ENCODE measurements at places on chromosomes 16 and 17.

DNA sequence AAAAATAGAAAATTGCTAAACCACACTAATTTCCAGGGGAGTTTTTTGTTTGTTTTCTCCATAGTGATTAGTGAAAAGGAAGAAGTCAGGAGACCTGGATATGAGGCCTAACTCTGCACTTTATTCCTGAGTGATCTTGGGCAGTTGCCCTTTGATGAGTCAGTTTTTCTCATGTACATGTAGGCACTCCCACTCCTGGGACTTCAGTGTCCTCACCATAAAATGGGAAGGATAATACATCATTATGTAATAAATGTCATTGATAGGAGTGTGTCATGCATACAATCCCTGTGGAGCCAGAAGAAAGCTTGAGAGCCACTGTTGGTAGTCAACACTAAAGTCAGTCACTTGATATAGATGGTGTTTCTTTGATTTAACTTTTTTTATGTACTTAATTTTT, 32.5 kb downstream of the WIPF2 start:
- no peak for ATAC-seq

DNA sequence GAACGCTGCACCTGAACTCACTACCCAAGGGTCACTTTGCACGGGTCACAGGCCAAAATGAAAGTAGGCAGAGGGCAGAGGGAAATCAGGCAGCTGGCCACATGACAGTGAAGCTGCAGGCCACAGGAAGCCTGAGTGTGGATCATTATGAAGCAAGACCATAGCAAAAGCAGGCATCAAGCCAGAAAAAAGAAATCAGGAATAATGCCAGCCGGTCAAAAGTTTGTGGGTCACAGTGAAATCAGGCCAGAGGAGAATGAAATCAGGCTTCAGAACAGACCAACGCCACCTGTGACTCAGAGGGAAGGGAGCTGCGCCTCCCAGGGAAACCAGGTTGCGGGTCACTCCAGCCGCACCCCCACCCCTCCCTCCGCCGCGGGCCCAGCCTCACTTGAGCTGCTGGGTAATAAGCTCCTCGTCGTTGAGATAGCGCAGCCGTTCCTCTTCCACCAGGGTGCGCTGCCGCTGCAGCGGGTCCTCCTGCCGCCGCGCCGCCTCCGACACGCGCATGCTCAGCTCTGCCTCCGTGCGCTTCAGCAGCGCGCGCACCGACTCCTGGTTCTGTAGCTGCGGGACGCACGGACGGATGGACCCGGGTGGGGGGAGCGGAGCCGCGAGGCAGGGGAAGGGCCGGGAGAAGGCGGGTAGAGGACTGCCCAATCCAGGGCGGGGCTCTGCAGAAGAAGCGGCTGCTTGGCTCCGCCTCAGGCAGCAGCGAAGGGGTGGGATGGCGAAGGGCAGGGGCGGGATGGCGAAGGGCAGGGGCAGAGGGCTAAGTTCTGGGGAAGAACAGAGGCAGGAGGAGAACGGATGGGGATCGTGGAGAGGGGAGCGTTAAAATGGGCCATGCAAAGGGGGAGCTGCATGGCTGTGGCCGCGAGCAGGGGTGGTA, 47.7 kb downstream of the SRCIN1 start:
- ATAC-seq: peak; percentile 83

- no peak for ATAC-seq
Observed at GRCh38 chr17:15263680-15264079, 1.4 kb downstream of the PMP22 start.

DNA sequence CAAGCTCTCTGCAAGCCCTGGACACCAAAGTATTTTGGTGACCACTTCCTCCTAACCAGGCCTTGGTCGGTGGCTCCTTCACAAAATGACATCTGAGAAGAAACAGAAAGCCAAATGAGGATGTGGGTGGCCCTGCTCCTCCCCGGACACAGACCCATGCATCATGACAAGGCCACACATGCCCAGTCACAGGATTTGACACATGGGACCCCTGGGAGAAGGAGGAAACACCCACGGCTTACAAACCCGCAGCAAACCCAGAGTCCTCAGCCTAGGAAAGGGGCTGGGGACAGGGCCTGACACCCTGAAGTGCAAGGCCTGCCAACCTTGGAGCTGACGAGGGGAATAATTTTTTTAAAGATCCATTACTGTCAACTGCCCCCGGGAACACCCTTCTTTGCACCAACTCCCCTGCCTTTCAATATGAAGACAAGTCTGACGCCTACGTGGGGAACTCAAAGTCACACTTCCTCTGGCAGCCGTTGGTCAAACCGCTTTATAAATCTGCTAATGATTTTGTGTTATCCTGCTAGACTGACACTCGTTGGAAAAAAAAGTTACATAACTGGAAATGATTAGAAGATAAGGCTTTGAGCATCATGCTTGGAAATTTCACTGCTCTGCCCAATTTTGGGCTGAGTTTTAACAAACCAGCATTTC, 41.3 kb downstream of the GAS7 start:
- ATAC-seq: no peak

DNA sequence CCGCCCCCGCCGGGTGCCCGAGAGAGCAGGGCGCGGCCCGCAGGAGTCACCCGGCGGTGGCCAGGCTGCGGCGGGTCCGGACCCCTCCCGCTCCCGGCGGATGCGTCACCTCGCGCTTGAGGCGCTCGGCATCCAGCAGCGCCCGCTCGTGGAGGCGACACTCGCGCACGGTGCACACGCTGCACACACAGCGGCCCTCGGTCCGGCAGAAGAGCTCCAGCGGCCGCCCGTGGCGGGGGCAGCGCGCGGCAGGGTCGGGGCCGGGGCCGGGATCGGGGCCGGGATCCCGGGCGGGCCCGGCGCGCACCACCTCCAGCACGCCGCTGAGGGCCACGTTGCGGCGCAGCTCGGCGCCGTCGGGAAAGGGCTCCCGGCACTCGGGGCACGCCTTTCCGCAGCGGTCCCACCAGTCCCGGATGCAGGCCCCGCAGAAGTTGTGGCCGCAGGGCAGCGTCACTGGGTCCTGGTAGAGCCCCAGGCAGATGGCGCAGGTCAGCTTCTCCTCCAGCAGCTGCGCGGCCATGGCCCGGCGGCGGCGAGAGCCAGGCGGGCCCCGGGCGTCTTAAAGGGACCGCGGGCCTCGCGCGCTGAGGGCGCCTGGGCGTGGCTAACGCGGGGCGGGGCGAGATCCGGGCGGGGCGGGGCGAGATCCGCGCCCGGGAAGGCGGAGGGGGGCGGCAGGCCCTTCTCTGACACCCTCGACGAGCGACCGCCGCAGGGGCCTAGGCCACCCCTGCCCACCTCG, at the start of gene TRIM65:
TRIM65 (minus strand) TSS at position 537 of the 745 bp plus-strand sequence; CDS start at position 523, 14 bp downstream.
- ATAC-seq: peak; percentile 94

DNA sequence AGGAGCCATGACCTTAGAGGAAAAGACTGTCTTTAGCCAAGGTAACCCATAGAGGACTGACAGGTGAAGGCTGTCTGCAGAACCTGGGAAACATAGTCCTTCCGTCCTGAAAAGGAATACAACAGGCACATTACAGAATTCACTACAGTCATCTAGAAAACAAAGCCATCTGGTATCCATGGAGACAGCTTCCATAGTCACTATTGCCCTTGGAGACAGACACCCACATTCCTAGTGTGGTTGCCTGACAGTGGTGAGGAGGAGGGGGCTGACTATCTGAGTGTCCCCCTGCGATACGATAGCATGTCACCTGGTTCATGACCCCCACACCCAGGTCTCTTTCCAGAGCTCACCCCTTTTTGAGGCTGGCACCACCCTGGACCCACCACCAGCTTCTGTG, 254.7 kb downstream of the CDH13 start:
- no peak for ATAC-seq

GRCh38 chr17:57568340-57568739, 176.8 kb downstream of the CCDC182 start:
- no peak for ATAC-seq

DNA sequence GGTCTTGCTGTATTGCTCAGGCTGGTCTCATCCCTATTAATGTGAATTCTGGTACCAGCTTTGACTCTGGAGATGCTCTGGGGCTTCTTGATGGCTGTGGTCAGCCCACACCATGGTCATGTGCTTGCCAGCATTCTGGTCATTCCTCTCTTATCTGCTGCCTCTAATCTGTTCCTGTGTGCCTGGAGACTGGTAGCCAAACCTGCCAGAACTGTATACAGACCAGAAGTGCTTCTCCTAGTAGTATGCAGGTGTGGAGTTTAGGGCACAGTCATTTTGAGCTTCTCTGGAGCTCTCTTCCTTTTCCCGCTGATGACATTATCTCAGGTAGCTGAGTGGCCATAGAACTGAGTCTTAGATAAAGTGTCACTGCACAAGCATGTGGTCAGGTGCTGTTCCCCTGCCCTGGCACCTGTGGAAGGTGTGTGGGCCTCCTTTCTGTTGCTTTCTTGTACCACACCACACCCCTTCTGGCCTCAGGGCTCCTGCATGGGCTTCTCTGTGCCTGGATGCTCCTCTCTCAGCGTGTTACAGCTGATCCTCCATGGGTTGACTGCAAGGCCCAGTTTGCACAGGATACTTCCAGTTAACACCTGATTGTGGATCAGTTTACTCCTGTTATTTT, 162.7 kb downstream of the SPECC1 start:
- ATAC-seq: no peak

- no peak for ATAC-seq
Observed at GRCh38 chr16:87816507-87817100, 50.8 kb upstream of the KLHDC4 start.

DNA sequence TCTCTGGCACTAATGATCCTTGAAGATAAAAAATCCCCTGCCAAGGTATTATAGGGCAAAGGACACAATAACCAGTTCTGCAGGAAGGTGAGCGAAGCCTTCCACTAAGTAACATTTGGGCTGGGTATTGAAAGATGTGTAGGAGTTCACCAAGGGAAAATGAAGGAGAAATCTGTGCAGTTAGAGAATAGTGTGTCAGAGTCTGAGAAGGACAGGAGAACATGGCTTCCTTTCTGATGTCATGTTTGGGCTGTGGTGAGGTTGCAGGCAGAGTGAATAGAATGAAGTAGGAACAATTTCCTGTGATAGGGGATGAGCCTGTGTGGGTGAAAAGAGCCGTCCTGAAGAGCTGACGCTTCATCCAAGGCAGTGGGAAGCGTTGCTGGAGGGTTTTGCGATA, 24.1 kb upstream of the CIITA start:
- peak; percentile 64 for ATAC-seq

- peak; percentile 75 for ATAC-seq
Observed at GRCh38 chr17:17206124-17206912, at the start of gene PLD6. TSS of gene PLD6 (minus strand) at chr17:17206333. CDS start at chr17:17206286, 47 bp downstream.

- no peak for ATAC-seq
Observed at GRCh38 chr17:41914358-41914766, 4.4 kb downstream of the ACLY start.

DNA sequence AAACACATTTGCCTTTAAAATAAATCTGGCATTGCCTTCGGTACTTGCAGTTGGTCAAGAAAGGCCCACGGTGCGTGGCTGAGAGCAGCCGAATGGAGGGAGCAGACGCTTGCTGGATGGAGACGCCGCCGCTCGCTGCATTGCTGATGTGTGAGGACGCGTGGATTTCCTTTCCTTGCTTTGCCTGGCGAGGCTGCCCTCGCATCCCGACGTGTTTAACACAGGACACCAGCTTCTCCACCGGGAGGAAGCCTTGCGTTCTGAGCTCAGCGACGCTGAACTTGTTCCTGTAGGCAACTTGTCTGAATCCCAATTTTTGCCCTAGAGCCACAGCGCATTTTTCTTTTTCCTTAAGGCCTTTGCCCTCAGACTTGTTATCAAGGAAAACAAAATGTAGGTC, 45.8 kb downstream of the COX4I1 start:
- no peak for ATAC-seq
